NCI-H774 (cell line): ENCODE measurements at places on chromosomes 6 and 20.

DNA sequence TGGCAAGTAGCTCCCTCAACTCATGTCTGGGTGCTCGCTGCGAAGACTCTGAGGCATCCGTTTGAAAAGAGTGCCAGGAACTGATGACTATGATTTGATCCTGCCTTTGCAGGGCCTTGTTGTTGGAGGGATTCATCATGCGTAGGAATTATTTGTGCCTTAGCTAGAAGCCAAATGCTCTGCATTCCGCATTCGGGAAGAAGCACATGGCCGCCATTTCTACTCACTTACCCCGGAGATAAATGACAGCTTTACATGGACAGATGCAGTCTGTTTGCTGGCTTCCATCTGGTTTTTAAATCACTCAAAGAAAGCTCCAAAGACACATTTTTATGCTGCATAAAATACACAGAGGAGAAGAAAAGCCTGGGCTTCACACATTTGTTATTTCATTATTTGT lies 363.3 kb upstream of the CDH4 start:
- DNase-seq: no peak

GRCh38 chr6:81750200-81750599 lies 2.3 kb downstream of the TENT5A start:
- DNase-seq: no peak

DNA sequence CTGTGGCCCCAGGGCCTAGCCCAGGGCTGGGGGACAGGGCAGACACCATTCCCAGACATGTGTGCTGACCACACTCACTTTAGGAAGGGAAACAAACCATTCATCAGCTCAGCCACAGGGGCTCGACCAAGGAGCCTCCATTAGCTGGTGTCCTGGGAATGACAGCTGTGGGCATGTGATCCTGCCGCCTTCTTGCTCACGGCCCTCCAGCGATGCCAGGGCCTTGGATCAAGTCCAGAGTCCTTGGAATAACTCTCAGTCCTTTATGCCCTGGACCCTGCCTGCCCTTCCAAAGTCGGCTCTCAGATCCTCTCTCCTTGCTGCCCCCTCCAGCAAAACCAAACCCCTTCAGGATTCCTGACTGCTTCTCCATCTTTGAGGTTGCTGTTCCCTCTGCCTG lies 165.0 kb upstream of the RNF24 start:
- no peak for DNase-seq

GRCh38 chr20:49103019-49103418 lies 56.9 kb downstream of the CSE1L start:
- no peak for DNase-seq

DNA sequence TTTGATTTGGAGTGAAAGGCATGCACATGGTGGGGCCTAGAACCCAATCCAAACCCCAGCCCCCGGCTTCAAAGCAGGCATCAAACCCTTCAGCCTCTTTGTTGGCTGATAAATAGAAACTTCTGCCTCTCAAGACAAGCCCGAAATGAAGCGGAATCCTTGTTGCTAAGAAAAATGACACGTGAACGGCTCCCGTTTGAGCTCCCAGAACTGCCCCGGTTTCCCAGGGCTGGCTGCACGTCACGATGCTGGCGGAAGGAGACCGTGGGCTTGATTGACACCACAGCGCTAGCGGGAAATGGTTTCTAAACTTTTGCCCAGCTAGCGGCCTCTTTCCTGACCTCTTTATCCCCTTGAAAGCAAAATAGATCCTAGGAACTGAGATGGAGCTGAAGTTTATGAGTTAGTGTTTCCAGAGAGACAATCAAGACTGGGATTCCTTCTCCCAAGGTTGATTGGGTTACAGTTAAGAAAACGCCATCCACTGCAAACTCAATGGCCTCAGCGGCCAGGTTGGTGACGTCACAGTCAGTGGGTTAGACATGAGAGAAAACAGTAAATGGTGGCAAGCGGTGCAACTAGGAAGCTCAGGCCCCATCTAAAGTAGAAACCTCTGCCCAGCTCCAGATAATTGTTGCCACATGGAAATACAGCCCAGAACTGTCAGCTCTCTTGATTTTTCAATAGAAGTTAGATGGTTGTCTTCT lies 117.0 kb downstream of the ANKRD60 start:
- no peak for DNase-seq

DNA sequence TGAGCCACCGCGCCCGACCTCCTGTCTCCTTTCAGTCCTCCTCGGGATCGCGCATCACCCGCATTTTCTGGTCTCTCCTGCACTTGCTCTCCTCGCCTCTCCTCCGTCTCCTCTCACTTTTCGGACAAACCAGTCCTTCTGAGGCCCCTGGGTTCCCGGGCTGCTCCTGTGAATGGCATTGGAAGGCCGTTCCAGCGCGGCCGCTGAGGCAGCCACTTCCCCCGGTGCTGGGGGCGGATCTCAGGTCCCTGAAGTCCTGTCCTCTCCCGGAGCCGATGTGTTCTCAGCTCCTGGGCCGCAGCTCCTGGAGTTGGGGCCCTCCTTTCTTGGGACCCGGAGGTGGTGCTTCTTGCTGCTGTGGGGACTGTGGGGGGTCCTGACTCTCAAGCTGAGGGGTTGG lies 803 bp downstream of the MICB start:
- DNase-seq: no peak

DNA sequence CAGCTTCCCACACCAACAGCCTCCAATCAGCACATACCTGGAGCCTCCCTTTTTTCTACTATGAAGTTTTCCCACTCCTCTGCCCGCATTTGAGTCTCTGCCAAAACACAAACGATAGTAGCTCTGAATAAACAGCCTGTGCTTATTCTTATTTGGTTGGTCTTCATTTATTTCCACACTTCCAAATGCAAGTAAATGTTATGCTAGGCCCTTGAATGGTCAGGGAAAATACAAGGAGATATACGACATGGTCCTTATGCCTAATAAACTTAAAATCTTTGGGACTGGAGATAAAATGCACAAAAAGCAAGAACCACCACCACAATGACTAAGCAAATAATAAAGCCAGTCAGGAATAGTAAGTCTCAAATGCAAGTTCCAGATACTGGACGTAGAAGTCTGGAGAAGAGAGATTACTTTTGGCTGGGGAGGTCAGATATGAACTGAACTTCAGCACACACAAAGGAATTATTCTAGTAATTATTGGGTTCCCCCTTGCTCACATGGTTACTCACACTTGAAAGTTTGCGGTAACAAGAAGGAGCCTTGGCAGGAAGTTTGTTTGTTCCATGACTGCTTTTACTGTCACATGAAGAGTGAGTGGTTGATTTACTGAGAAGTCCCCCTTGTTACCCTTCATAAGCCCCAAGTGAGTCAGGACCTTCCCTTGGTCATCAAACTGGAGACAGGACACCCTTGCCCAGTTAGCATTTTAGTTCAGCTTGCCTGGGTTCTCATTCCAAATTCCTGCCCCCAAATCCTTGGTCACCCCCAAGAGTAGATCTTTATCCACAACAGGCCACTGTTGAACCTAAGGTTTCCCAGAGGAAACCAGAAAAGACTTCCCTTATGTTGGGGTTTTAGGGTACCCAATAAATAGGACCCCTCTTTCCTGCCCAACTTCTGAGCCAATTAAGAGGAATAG lies 511.2 kb upstream of the JARID2 start:
- DNase-seq: no peak

- no peak for DNase-seq
Measured at GRCh38 chr6:114862064-114862463, 519.2 kb upstream of the HS3ST5 start.
